ENCODE measurements at places on chromosomes 12 and 14.

DNA sequence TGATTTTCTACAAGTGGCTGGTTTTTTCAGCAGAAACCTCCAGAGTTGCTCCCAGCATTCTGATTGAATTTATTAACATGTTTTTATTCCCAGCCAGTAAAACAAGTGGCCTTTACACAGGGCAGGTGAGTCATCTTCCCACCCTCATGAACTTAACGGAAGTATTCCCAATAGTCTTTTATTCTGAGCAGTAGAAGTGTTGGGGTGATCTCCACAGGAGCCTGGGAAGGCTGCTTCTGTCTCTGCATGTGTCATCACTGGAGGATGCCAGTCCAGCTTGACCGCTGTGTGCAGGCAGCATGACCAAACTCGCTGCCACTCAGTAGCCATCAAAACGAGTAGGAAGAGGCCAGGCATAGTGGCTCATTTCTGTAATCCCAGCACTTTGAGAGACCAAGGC is 13.4 kb upstream of the DNAH10 start:
- DNase-seq: no peak

GRCh38 chr14:38210587-38211216 is 3.0 kb downstream of the SSTR1 start:
- DNase-seq: no peak

DNA sequence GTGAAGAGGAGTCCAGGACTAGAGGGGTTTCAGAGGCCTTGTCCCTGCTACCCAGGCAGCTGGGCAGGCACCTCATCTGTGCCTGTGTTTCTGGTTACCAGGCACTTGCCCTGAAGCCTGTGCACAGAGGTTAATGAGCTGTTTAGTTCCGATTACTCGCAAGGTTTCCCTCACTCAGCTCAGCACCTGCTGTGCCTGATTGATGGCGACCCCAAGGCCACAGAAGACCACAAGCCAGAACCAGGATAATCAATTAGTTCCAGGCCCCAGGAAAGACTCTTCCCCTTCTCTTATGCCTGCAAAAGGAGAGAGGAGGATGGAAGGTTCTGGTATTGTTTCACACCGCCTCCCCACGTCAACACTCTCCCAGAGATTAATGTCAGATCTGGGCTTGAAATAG is 88.8 kb upstream of the NOS1 start:
- DNase-seq: no peak

DNA sequence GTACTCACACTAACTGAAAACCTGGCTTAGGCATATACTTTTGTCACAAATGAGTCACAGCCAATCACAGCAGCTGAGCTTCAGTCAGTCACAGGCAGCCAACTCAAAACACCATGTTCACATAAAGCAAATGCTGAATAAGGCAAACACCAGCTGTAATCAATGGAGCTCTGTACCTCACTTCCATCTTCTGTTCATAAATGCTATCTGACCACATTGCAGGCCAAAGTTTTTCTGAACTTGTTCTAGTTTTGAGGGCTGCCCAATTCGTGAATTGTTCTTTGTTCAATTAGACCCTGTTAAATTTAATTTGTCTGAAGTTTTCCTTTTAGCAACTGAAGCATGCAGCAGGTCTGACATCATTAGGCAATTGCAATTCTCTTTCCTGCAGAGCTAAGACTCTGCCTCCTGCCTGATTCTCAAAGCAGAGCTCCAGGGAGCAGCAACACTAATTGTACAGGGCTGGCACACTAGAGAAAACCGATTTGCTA is 129.9 kb downstream of the WIF1 start:
- DNase-seq: peak; percentile 51

- no peak for DNase-seq
Measured at GRCh38 chr14:92493024-92493423, 20.6 kb upstream of the RIN3 start.

GRCh38 chr12:13071305-13072280 is 27.4 kb downstream of the FAM234B start:
- no peak for DNase-seq

DNA sequence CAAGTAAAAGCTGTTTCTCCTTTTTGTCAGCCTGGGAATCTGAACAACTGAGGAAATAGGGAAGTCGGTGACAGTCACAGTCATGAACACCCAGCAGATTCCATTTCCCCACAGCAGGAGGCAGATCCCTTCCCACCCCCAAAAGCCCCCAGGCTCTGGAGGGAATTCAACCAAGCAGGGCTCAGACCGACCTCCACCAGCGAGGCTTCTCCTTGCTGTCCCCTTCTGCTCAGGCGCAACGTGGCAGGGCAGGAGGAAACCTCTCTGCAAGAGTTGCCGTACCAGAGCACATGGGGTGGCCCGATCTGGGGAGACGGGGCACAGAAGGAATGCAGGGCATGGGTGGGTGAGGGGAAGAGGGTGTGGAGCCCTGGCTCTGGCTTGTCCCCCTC is 319 bp downstream of the GALNT6 start:
- no peak for DNase-seq

- no peak for DNase-seq
Measured at GRCh38 chr12:112238441-112238840, 113.1 kb downstream of the TRAFD1 start.

DNA sequence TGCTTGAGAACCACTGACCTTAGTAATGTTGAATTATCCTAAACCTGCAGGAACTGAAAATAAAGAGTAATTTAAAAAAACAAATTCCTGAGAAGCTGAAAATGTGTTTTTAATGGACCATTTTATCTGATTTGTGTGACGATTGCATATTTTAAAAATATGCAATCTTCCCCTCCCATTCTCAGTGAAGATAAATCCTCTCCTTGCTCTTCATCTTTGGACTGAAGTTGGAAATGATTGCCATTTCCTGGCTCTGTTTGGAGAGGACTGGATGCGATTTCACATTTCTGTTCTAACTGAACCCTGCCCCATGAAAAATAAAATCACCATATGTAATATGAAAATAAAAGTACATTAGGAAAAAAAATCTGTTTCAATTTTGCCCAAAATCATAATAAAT is 216.3 kb downstream of the SLC6A15 start:
- no peak for DNase-seq

DNA sequence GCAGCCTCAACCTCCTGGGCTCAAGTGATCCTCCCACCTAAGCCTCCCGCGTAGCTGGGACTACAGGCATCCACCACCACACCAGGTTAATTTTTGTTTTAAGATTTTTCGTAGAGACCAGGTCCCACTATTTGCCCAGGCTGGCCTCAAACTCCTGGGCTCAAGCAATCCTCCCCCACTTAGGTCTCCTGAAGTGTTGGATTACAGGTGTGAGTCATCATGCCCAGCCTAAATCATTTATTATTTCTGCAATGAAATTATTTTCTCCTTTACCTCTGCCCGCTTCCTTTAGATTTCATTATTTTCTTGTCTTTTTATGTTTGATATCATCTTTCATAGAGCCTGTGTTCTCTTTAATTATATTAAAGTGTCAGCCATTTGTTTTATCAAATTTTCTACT is 165.2 kb upstream of the OTX2 start:
- no peak for DNase-seq

- DNase-seq: no peak
Measured at GRCh38 chr12:18429366-18429765, 168.0 kb downstream of the PIK3C2G start.

DNA sequence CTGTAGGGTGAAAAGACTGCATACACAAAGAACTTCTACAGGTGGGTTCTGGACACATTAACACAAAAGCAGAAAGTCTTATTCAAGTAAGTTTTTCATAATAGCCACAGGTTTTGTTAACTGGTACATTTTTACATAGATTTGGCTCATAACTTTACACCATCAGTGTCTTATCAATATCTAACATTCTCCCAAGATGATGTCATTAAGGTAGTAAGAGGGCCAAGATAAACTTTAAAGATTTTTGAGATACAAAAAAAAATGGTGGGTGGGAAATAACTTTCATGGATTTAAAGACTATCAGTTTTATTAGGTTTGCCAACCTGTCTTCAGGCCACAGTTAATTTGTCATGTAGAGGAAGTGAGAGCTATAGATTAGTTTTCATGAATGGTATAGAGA is 1.7 kb downstream of the SUPT16H start:
- no peak for DNase-seq

GRCh38 chr12:49929581-49929980 is 21.0 kb upstream of the AQP2 start:
- no peak for DNase-seq

DNA sequence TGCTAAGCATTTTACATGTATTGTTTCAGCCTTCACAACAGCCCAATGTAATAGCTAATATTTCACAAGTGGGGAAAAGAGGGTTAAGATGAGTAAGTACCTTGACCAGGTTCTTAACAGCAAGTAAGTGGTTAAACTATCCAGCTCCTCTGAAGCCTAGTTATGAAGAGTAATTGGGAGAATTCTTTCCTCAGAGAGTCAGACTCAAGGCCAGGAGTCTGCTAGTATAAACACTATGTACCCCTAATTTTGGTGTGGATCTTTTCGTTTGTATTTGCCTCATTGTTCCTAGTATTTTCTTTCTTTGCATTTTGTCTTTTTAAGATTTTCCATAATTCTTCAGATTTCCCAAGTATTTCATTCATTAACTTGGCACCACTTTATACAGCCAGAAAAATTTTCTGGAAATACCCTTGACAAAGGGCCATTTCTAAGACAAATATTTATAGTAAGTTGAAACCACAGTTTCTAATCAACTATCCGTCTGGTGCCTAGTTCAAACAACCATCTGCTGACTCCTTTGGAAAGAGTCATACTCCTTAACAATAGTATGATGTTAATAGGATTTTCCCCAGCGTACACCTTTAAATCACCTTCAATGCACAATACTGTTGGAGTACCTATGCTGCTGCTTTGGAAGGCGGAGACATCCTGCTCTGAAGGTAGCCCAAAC is 81.2 kb downstream of the SCAF11 start:
- DNase-seq: no peak

- DNase-seq: no peak
Measured at GRCh38 chr12:55746174-55746912, 3.4 kb downstream of the GDF11 start.

DNA sequence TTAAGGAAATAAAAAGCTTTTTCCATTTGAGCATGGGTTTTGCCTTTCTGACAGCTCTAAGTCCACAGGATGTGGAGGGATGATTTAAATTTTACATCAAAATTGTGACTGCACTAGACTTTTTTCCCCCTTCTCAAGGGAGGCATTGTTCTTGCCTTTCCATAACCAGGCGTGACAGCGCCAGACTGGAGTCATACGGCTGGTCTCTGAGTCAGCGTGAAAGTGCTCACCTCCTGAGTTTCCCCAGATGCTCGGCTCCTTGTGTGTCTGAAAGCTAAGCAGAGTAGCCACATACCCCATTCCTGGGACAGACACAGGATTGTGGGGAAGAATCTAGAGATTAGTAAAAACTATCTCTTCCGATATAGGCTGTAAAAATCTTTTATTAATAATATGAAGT is 43.1 kb downstream of the SOX5 start:
- no peak for DNase-seq

DNA sequence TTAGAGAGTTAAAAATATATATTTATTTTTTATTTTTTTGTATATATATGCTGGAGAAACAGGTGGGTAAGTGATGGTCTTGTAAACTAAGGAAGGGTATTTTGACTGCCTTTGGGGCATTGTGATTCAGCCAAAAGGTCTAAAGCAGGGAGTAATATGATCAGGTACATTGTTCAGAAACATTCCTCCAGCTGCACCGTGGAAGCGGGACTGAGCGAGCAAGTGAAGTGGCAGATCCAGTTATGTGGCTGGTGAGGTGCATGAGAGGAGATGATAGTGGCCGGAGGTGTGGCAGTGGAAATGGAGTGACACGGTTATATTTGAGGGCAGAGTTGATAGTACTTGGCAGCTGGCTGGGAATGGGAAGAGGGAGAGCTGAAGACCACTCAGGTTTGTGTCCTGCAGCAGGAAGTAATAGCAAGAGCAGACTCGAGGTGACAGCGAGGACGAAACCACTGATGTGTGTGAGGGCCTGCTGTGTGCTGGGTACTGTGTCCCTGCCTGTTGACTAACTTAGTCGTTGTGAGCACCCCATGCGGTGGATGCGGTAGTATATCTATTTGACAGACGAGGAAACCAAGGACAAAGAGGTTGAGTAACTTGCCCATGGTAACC is 39.2 kb downstream of the EID3 start:
- no peak for DNase-seq

- no peak for DNase-seq
Measured at GRCh38 chr12:92324849-92325500, 179.3 kb upstream of the BTG1 start.

GRCh38 chr14:35416108-35416750 is 11.7 kb upstream of the NFKBIA start:
- no peak for DNase-seq

DNA sequence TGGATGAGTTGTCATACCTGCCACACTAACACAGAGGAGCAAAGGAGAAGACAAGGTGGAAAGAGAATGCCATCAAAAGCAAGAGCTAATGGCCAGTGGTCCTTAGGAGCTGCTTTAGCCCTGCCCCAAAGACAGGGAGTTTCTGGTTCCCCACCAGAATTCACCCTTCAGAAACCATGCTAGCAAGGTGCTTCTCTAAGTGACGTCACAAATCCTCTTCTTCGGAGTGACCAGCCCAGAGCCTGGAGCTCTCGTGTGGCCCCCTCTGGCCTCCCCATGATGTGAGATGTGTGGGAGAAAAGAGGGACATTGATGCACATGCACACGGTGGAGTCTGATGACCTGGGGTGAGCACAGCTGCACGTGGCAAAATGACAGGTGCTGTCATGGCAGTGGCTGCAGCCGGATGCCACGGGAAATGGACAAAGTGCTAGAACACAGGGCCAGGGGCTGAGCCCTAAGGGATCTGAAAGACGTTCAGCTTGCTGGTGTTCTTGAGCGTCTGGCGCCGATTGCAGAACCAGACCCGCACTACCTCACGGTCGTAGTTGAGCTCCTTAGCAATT is 16.9 kb upstream of the TFCP2 start:
- DNase-seq: no peak

GRCh38 chr12:30853561-30854133 is 72.9 kb upstream of the TSPAN11 start:
- DNase-seq: no peak

GRCh38 chr12:75505706-75506312 is 5.6 kb downstream of the KRR1 start:
- no peak for DNase-seq

DNA sequence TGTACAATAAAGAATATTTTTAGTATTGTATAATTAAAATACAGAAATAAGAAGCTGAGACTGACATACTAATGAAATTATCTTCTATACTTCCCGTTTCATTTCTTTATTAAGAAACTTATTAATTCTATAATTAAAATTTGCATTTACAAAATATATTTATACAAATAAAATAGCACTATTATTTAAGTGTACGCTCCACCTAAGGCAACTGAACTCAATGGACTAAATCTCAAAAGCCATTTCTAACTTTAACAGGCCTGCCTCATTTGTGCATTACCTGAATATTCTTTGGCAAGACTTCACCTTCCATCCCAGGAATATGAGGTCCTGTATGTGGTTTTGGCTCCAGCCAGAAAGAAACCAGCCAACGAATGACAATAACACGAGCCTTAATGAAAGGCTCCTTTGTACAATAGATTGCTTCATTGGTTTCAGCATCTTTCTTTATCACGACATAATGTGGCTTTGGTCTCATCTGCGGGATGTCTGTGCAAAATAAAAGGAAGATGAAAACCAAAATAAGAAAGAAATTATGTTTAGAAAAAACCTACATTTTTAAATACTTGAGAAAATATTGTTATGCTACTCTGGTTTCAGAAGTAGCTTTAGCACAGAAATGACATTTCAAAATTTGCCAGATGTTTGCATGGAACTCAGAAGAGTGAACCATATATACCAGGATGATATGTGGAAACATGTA is 58.7 kb downstream of the RALGAPA1 start:
- DNase-seq: no peak

Measured in caudate nucleus (tissue), 63 donors.